ENCODE measurements at places on chromosomes 1 and 21. TPM values are rescaled to one million over a fixed set of nuclear protein-coding genes. Genes with fewer than 3 reads are reported as not detected.

The UQCRH gene
- polyA plus RNA-seq, result 611 TPM

DNA sequence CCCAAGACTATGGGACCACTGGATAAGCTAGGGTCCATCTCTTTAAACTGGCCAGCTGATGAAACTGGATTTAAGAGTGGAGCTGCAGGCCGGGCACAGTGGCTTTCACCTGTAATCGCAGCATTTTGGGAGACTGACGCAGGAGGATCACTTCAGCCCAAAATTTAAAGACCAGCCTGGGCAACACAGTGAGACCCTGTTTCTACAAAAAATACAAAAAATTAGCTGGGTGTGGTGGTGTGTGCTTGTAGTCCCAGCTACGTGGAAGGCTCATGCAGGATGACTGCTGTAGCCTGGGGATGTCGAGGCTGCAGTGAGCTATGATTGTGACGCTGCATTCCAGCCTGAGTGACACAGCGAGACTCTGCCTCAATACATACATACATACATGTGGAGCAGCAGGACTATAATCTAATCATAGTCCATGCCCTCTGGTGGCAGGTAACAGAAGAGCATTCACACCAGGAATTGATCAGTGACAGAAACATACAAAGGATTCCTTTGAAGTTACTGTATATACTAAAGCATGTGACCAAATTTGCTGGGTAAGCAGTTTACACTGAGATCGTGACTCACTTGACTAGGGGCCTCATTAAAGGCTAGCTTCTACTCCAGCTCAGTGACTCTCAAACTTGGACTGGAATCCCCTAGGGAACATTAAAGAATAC lies 101.5 kb upstream of the SLFNL1 start:
- DNase-seq, result peak; percentile 72

The KPRP gene
- polyA plus RNA-seq, result not detected

- no peak for DNase-seq
Measured at GRCh38 chr1:234205966-234206365, 167.3 kb upstream of the COA6 start.

GRCh38 chr1:205777994-205778393 lies 2.7 kb upstream of the RAB29 start:
- DNase-seq, result no peak

- no peak for DNase-seq
Measured at GRCh38 chr1:45490121-45490625, 790 bp downstream of the TESK2 start.

The SZT2 gene
- 10.4 TPM for polyA plus RNA-seq

The MEF2D gene
- 14.5 TPM for polyA plus RNA-seq

- no peak for DNase-seq
Measured at GRCh38 chr1:115118086-115118485, 28.8 kb upstream of the TSPAN2 start.

The DENND2C gene
- polyA plus RNA-seq, result 0.64 TPM

DNA sequence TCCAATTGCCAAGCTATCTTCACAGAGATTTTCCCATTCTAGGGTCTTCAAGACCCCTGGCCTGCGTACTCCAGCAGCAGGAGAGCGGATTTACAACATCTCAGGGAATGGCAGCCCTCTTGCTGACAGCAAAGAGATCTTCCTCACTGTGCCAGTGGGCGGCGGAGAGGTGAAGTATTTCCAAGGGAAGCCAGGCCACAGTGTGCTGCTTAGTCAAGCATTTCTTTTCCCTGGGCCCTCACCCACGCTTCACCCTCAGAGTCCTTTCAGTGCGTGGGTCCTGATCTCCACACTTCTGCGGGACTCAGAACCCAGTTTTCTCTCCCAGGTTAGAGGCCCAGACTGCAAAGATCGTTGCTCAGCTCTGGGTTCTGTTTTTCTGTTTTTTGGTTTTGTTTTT lies 13.1 kb downstream of the CDCA8 start:
- DNase-seq, result no peak

DNA sequence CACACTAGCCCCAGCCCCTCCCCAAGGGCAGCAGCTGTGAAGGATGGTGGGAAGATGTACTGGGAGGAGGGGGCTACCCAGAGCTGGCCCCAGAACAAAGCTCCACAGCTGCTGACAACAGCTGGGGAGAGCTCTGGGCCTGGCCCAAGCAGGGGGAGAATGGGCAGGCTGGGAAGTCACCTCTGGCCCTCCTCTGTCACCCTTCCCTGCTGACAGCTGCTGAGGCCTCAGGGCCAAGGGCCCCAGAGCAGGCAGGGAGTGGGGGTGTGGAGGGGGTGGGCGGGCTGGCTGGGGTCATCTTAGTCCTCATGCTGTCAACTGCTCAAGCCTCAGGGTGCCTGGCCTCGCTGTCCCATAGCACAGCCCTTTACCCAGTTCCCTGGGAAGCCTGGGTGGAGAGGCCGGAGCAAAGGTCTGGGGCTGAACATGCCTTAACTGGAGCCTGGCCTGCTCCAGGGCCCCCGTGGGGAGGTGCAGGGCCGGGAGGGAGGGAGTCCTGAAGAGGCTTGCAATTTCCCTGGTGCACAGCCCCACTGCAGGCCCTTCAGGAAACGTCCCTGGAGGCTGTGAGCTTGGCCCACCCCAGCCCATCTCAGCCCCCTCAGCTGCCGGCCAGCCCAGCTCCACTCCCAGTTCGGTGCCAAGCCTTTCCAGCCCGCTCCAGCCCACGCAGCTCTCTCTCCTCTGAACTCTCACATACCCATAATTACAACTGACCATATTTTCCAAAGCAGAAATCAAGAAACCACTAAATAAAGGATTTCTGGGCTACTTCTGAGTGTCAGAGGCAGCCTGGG lies 25.7 kb downstream of the HSPG2 start:
- DNase-seq, result no peak

The CD1C gene
- polyA plus RNA-seq, result not detected

The TMCO1 gene
- 188 TPM for polyA plus RNA-seq

The IFI44L gene
- polyA plus RNA-seq, result 1.1 TPM

The KRTAP10-7 gene
- not detected for polyA plus RNA-seq

DNA sequence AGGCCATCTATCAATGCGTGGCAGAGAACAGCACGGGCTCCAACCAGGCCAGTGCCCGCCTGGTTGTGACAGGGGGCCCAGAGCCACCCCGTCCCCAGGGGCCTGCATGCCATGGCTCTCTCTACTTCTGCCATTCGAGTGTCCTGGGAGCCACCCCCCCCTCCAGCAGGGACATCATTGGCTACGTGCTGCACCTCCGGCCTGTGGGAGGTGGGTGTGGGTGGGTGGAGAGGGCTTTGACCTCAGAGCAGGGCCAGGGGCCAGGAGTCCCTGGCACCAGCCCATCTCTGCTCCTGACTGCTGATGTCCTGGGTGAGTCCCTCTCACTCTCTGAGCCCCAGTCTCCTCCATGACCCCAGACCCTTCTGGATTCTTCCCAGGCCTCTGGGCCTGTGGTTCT lies 25.3 kb downstream of the SLC27A3 start:
- DNase-seq, result no peak

The GCLM gene
- polyA plus RNA-seq, result 58.6 TPM

- no peak for DNase-seq
Measured at GRCh38 chr1:245216366-245217115, 61.8 kb downstream of the KIF26B start.

The MCOLN2 gene
- 0.41 TPM for polyA plus RNA-seq

The LGALS8 gene
- polyA plus RNA-seq, result 82.4 TPM

- no peak for DNase-seq
Measured at GRCh38 chr21:38544661-38545060, 46.4 kb upstream of the ERG start.

The TRAF5 gene
- polyA plus RNA-seq, result 22.0 TPM

- DNase-seq, result no peak
Measured at GRCh38 chr1:53274026-53274425, 35.7 kb upstream of the MAGOH start.

The METTL25B gene
- polyA plus RNA-seq, result 7.9 TPM

The SLC35F3 gene
- 0.05 TPM for polyA plus RNA-seq

DNA sequence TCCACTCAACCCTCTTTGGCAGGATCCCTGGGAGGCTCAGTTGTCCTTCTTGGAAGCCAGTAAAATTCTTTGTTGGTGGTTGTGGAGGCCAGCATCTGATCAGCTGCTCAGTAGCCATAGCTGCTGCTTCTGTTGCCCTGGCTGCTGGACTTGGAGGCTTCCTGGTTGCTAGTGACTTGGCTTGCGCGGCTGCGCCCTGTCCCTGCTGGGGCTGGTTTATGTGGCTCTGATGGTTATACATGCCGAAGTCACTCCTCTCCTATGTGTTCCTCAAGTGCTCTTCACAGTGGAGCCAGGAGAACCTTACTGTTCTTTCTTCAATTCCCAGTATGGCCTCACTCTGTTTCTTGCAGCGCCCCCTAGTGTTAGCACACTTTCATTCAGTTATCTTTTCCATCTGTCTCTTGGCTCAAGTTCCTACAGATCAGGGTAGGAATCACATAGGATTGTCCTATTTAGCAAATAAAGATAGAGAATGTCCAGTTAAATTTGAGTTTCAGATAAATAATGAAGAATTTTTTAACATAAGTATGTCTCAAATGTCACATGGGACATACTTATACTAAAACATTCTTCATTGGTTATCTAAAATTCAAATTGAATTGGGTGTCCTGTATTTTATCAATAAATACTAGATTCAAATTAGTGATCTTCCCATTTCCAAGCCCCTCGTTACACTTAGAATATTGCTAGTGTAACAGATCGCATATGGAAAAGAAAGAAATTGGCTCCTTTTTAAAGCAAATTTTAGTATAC lies 176.5 kb downstream of the TGFB2 start:
- no peak for DNase-seq

The USP21 gene
- polyA plus RNA-seq, result 16.2 TPM

GRCh38 chr1:5001466-5001865 lies 347.1 kb downstream of the AJAP1 start:
- no peak for DNase-seq

The CR1L gene
- not detected for polyA plus RNA-seq

The KRTAP8-1 gene
- not detected for polyA plus RNA-seq

GRCh38 chr1:154407198-154408091 lies 2.3 kb downstream of the IL6R start:
- DNase-seq, result no peak

The HMCN1 gene
- polyA plus RNA-seq, result 20.9 TPM

DNA sequence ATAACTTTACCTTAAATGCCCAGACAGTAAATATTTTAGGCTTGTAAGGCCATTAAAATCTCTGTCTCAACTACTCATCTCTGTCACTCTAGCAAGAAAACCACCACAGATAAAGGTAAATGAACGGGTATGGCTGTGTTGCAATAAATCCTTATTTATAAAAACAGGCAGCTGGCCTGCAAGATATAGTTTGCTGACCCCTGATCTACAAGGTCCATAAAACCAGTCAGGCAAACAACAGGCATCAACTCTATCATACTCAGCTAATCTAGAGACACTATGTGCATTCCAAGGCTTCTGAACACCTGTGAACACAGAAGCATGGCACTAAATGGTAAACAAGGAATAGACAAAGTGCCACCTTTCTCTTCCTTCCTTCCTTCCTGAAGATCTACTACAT lies 9.7 kb downstream of the FAF1 start:
- DNase-seq, result no peak

The MPC2 gene
- 70.0 TPM for polyA plus RNA-seq

DNA sequence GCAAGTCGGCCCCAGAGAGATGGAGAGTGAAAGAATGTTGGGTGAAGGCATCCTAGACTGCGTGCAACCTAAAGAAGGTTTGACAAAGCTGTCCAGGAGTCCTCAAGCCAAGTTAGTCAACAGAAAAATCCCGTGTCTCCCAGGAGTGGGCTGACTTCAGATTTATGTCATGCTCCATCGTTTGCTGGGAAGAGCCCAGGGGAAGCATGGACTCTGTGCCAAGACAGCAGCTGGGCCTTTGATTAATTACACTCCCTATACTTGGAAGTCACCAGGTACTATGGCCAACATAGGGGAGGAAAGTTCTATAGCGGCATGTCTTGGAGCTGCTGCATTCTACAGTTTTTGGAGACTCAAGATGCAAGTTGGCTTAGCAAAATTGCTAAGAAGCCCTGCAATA lies 247.4 kb downstream of the KAZN start:
- no peak for DNase-seq

The SAMD11 gene
- 1.6 TPM for polyA plus RNA-seq

DNA sequence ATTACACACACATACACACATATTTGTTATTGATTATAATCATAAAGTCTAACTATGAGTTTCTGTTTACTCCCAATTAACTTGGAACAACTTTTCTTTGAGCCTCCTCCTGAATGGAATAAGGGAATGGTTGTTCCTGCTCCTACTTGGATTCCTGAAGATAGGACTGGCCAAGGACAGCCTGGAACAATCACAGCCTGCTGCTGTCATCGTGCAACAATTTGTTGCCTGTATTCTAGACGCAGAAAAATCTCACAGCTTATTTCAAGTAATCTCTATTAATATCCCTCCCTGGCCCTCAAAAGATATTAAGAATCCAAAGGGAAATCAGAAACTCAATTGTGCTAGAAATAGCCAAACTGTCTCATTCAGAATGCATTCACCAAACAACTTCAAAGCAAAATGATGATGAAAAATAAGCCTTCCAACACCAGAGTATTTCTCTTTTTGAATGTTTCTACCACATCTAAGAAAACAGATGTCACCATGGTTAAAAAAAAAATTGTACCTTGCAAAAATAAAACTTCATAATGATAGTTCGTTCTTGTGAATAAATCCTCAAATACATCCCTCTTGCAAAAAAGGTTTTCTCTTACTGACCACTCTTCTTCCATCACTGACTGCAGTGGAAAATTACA lies 30.9 kb downstream of the RCAN1 start:
- DNase-seq, result no peak

DNA sequence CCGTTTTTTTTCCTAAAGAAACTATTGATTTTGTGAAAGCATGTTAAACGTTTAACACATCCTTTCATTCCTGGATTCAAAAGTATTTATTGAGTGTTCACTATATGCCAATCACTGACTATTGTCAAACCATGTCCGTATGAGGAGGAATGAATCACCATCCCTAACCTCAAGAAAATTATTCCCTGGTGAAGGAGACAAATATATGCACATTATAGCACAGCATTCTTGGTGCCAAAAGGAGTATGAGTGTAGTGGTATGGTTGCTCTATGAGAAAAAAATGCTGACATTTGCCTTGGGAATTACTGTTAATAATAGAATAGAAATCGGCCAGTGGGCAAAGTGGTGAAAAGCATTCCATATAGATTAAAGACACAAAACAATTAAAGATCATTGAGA lies 1390.1 kb downstream of the MRPL39 start:
- no peak for DNase-seq

The MAP10 gene
- 1.6 TPM for polyA plus RNA-seq

The CFHR5 gene
- not detected for polyA plus RNA-seq

The RHOU gene
- 1.4 TPM for polyA plus RNA-seq

GRCh38 chr1:19907456-19907855 lies 16.0 kb downstream of the PLA2G2E start:
- DNase-seq, result no peak

All from AG04450 (cell line).